ENCODE measurements at places on chromosomes 16 and 17. TPM values are rescaled to one million over a fixed set of nuclear protein-coding genes. Genes with fewer than 3 reads are reported as not detected.

GRCh38 chr16:12395268-12395667 is 408.4 kb downstream of the CPPED1 start:
- no peak for DNase-seq

DNA sequence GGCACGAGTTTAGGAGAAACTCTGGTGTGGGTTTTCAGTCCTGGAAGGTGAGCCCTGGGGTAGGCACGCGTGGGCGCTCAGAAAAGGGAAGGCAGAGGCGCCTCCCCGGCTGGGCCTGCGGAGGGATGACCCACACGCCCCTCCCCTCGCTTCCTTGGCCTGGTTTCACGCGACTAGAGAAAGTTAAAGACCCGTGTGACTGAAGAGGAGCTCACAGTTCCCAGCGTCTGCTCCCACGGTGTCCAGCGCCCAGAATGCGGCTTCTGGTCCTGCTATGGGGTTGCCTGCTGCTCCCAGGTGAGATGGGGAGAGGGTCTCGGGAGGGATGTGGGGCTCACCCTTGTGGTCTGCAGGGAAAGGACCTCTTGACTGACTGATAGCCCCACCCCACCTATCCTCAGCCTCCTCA is at the start of gene CD300LG:
Gene CD300LG, plus strand, starts transcription at position 214 of the 409 bp plus-strand sequence. Its CDS starts 41 bp downstream, at position 255.
- no peak for DNase-seq

DNA sequence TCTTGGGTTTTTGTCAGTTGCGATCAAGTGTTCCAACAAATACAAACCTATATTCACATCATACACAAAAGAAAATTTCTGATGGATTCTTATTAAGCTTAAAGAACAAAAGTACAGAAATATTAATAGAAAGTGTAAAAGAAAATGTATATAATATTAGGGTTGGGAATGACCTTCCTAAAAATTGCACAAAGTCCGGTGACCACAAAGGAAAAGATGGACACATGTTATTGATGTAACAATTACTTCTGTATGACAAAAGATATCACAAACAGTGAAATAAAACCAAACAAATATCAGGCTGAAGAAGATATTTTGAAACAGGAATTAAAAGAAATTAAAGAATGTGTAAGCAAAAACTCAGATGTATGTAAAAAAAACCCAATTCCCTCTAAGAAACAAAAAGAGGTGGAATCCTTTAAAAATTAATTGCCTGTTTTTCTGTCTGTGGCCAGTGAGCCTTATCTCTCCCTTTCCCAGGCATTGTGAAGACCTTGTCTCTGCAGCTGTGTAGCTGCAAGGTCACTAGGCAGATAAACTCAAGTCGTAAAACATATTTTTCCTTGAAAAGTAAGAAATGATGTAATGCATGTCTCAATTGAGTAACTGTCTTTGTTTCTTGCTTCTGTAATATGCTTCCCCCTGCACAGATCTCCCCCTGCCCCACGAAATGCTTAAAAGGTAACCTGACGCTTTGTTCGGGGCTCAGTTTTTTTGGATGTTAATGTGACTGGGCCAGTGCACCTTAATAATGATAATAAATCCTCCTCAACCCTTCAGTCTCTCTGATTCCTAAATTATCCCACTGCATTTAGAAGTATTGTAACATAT is 2.8 kb downstream of the ST6GALNAC1 start:
- no peak for DNase-seq

KRTAP2-1 gene
- total RNA-seq: not detected

GPR139 gene
- not detected for total RNA-seq

DNA sequence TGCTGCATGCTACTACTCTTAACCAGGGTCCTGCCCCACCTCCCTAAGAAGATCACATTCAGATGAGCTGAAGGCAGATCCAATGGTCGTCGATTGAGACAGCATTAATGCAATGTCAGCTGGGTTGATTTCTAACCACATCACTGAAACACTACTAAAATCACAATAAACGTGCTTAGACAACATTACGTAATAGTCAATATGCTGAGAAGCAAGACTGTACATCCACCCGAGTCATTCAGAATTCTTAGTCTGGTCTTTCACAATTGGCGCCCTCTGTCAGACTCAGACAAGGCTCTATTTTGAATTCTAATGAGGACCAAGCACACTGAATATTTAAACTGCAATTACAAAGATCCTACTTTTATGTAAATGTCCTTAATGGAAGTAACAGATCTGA is 205.2 kb downstream of the STX8 start:
- DNase-seq: no peak

DNA sequence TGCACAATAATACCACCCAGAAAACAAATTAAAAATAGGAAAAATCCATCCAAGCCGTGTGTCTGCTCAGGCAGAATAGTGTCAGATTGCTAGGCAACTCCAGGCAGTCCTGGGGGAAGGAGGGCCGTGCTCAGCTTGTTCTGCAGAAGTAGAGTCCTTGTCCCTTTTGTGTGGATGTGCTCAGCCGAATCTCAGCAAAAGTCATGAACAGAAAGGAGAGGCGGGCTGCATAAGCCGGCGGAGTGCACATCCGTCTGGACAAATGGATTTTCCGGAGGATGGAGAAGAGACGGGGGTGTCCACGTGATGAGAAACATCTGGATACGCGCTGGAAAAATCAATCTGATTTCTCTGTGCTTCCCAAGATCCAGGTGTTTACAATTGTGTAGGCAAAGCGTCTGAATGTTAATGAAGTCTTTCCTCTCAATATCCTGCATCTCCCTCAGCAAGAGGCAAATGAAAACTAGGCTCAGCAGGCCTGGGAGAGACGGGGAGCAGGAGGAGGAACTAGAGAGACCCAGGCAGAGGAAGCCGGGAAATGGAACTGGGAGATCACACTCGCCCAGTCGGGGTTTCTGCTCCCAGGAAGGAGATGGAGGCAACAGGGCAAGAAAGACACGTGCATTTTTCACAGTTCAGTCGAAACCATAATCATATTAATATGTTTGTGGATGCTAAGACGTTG is 7.7 kb upstream of the RBFOX3 start:
- peak; percentile 17 for DNase-seq

NOS2 gene
- total RNA-seq: 0.07 TPM

RAMP2 gene
- not detected for total RNA-seq

HOXB13 gene
- not detected for total RNA-seq

DNA sequence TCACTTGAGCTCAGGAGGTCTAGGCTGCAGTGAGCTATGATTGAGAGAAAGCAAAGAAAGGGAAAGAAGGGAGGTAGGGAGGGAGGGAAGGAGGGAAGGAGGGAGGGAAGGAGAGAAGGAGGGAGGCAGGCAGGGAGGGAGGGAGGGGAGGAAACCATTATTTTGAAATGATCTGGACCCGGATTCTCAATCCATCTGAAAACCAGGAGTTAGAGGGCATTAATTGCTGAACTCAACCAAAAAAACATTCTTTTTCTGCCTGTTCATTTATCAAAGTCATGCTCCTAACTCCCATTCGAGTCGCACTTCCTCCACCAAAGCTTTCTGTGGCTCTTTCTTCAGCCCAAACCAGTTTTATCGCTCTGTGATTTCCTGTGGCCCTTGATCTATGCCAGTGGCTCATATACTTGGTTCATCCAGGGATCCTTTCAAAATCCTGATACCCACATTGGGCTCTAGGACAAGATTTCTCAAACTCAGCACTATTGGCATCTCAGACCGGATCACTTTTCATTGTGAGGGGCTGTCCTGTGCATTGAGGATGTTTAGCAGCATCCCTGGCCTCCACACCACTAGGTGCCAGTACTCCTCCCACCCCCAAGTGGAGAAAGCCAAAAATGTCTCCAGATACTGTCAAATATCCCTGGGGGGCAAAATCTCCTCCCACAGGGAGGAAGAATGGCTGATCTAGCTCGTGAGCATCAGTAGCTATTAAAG is 38.2 kb downstream of the CMTM4 start:
- DNase-seq: no peak

DNA sequence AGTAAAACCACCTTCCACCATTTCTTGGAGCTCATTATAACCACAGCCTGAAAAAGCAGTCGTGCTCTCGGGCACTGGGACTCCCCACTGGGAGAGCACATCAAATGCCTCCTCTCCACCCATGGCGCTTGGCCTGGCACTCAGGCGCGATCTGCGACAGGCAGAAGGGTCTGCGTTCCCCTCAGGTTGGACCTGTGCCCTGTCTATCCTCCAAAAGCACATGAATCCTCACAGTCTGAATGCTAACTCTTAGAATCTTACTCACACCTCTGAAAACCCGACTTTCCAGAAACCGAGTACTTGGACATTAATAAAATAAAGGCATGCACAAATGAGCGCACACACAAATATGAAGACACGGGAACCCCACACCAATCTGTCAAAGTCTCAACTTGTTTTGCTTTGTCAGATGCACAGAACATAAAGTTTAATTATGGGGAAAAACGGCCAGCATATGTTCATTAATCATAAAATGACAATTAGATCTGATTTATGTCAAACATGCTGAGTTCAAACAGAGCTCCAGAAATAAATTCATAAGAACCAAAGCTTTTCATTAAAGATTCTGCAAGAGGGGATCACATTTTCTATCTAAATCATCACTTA is 20.5 kb upstream of the FAAP100 start:
- no peak for DNase-seq

TMEM114 gene
- not detected for total RNA-seq

DNA sequence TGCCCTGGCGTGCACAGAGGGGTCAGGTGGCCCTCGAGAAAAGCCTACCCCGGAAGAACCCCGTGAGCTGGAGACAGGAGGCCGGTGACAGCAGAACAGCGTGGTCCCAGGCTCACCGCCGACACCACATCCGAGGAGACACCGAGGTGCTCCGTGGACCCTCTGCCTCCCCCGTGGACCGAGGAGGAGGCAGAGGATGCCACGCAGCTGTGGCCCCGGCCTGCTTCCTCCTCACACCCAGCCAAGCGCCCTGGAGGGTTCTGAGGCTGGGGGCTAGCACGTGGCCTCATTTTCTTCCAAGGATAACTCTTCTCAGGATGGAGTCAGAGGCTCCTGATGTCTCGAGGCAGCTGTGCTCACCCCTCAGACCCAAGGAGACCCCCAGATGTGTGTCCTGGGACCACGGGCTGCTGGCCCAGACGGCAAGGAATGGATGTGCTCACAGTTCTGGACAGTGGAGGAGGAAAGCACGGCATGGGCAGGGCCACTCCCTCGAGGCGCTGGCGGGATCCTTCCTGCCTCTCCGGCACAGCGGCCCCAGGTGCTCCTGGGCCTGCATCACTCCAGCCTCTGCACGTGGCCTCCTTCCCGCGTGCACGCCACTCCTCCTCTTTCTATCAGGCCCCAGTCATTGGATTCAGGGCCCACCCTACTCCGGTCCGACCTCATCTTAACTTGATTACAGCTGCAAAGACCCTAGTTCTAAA is 4.4 kb upstream of the PVALEF start:
- no peak for DNase-seq

KCNJ18 gene
- total RNA-seq: not detected

- no peak for DNase-seq
Observed at GRCh38 chr16:47599512-47599911, 138.4 kb downstream of the PHKB start.

- DNase-seq: no peak
Observed at GRCh38 chr17:867896-868489, 85.8 kb downstream of the MRM3 start.

- peak; percentile 47 for DNase-seq
Observed at GRCh38 chr16:10949424-10949970, 5.1 kb downstream of the CLEC16A start.

IL21R gene
- total RNA-seq: 80.5 TPM

GRCh38 chr17:28702026-28702751 is 9.5 kb downstream of the PROCA1 start:
- DNase-seq: no peak

GRCh38 chr16:22023505-22023904 is 15.6 kb downstream of the MOSMO start:
- DNase-seq: no peak

PMP22 gene
- total RNA-seq: 0.60 TPM

DNA sequence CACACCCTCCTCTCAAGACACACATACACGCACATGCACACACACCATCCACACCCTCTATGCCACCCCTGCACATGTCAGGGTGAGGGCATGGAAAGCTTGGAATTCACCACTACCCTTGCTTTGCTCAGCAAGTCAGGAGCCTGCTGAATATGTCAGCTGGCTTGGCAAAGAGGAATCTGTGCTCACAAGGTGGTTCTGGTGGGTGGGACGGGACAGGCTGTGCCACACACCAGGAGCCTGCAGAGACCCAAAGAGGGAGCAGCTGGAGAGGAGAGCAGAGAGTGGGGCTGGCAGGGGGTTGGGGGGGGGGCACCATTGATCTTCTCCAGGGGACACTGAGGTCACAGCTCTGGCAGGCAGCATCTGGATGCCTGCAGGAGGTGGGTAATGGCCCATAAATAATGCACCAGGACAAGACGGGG is 48.7 kb upstream of the NDRG4 start:
- DNase-seq: no peak

OR1A1 gene
- not detected for total RNA-seq

GRCh38 chr17:36683387-36683786 is 82.0 kb downstream of the MRM1 start:
- DNase-seq: no peak

- no peak for DNase-seq
Observed at GRCh38 chr16:22075776-22076175, 16.6 kb upstream of the VWA3A start.

All from CD8-positive, alpha-beta memory T cell (primary cell).